GM12865 (cell line): ENCODE measurements at places on chromosomes 6 and 20.

DNA sequence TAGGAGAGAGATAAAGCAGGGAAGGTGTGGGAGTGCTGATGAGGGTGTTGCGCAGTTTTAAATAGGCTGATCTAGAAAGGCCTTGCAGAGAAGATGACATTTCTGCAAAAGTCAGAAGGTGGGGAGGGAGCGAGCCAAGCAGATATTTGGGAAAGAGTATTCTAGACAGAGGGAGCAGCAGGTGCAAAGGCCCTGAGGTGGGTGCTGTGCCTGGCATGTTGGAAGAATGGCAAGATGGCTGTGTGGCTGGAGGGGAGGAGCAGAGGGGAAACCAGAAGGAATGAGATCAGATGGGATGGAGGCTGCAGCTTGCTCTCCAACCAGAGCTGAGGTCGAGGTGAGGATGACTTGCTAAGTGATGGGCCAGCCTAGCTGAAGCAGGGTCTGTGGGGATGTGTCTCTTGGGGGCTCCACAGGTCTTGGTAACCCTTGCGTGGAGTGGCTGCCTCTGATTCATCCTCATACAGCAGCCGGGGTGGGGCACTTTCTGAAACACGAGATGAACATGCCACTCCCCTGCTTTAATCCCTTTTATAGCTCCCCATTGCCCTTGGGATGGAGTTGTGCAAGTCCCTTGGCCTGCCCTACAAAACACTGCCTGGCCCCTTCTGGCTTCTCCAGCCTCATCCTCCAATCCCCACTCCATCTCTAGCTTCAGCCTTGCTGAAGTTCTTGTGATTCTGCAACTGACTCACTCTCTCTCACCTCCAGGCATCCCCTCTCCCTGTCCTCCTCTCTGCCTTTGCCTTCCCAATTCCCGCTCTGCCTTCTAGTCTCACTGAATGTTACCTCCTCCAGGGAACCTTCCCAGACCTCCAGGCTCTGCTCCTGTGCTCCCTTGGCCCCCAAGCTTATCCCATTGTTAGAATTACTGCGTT is 94.1 kb downstream of the CDH22 start:
- DNase-seq = no peak

- DNase-seq = no peak
These were observed 34.0 kb upstream of the NXT1 start for GRCh38 chr20:23316626-23317025.

DNA sequence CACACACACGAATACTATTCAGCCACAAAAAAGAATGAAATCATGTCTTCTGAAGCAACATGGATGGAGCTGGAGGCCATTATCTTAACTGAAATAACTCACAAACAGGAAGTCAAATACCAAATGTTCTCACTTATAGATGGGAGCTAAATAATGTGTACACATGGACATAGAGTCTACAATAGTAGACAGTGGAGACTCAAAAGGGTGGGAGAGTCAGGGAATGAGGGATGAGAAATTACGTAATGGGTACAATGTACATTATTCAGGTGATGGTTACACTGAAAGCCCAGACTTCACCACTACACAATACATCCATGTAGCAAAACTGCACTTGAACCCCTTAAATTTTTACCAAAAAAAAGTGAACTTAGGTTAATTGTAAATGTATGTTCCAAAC is 160.4 kb downstream of the TASP1 start:
- DNase-seq = no peak

DNA sequence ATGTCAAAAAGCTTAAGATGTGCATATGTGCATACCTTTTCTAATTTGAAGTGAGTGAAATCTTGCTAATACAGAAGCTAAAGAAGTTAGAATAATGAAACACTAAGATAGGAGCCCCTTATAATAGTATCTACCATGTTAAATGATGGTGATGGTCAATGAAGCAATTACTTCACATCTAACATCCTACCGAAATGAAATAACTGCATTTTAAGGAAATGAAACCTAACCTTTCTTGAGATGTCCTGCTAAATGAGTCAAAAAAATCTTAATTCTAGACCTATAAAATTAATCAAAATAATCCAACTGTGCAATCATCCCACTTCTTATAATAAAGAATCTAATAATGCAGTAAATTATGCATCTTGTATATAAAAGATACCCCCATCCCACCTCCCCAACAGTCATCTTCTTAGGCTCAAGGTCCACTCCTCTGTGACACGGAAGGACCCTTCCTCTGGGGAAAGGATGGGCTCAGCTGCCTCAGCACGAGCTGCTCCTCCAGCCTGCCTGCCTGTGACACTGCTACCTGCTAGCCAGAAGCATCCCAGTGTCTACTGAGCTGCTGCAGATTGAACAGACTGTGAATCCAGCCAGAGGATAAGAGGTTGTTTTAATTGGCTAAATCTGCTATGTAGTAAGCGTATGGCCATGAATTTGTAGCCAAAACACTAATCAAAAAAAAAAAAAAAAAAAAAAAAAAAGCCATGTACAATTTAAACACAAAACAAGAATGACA is 129.6 kb upstream of the BEND3 start:
- no peak for DNase-seq

DNA sequence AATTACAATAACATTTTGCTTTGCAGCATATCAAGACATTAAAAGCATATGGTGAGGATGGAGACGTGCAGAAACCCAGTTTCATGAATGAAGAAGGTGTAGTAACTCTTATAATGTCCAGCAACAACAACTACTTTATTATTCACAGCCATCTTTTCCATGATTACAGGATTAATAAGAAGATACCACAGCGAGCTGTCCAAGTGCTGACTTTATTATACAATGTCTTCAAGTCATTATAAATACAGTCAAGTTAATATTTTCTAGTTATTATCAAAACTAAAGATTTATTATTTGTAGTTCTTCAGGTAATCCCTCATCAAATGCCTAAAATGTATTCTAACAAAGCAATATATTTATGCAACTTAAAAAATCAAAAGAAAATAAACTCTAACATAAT is 2.5 kb upstream of the KHDRBS2 start:
- DNase-seq = no peak

DNA sequence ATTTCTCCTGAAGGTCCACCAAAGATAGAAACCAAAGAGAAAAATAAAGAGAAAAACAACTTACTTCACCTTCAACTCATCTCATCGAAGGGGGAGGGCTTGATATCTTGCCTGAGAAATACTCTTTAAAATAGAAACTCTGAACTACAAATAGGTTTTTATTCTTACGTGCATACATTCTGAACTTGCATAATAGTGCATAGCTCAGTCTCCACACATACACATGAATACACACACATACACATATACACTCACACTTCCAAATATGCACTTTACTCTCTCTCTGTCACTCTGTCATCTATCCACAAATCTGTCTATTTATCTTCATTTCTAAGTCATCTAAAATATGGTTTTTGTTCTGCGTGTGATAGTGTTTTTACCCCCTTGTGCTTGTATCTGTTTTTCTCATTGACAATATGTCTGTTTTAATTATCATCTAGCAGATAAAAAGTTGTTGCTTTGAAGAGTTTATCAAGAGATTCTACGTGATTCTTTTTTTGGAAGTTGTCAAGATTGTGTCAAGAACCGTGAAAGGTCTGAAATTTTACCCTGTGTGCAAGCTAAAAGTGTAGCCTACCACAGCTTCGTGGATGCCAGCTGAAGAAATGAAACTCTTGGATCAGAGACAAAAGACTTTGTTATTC is 468.8 kb downstream of the EPM2A start:
- no peak for DNase-seq

GRCh38 chr20:36130390-36130789 is 24.1 kb upstream of the EPB41L1 start:
- DNase-seq = no peak

DNA sequence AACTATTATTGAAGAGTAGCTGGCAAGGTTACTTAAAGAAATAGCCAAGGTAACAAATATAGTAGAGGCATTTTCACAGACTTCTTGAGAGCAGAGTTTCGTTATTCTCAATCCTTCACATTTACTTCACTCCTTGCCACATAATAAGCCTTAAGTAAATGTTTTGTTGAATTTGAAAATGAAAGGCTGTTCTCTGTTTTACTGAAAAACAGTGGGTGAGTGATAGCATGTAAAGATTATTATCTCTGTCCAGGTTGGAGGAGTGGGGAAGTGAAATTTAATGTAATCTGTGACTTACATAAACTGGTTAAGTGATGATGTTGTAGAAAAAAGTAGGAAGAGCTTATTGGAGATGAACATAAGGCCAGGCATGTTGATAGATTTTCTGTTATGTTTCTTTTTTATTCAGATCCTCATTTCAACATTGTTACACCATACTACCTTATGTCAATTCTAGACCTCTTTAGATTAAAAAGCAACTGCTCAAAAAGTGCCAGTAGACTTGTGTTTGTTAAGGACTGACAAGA is 55.0 kb downstream of the QKI start:
- DNase-seq = no peak

- no peak for DNase-seq
These were observed 10.1 kb downstream of the HMGCLL1 start for GRCh38 chr6:55568808-55569439.

DNA sequence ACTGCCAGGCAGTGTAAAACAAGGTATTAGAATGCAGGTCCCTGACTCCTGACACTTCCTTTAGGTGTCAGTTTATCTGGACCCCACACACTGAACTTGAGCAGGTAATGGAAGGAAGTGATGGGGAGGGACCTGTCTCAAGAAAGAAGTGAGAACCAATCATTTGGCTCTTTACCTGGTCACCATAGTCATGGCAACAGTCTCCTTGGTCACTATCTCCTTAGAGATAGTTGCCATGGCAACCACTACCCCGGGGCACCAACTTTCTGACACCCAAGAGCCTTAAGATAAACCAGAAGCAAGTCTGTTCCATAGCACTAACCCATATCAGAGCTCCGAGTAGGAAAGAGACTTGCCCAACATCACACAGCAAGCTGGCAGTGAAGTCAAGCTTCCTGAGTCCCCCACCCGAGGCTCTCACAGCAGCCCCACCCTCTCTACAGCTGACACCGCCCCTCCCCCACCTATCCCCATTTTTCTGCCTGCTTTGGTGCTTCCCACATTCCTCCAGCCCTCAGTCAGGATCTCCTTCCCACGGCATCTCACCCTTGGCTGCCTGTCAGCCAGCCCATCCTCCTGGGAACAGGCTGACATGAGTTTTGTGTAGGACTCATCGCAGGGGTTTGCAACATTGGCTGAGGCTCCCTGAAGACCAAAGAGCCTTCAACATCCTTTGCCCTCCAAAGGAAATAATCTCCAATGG is 16.3 kb upstream of the HM13 start:
- peak; percentile 20 for DNase-seq

GRCh38 chr6:454148-454991 is 62.8 kb downstream of the IRF4 start:
- no peak for DNase-seq

- DNase-seq = peak; percentile 17
These were observed 172.0 kb downstream of the SCP2D1 start for GRCh38 chr20:18985551-18985950.

- DNase-seq = no peak
These were observed 38.6 kb downstream of the ATXN1 start for GRCh38 chr6:16722630-16723029.

- DNase-seq = peak; percentile 23
These were observed 174.0 kb downstream of the BCKDHB start for GRCh38 chr6:80280262-80281010.

DNA sequence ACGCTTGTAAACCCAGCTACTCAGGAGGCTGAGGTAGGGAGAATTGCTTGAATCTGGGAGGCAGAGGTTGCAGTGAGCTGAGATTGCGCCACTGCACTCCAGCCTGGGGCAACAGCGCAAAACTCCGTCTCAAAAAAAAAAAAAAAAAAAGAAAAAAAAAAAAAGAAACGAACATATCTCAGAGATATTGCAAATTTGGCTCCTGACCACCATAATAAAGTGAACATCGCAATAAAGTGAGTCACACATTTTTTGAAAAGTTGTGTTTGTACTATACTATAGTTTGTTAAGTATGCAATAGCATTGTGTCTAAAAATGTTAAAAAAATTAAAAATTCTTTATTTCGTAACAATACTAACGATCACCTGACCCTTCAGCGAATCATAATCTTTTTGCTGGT is 13.3 kb downstream of the RSPH9 start:
- DNase-seq = no peak

DNA sequence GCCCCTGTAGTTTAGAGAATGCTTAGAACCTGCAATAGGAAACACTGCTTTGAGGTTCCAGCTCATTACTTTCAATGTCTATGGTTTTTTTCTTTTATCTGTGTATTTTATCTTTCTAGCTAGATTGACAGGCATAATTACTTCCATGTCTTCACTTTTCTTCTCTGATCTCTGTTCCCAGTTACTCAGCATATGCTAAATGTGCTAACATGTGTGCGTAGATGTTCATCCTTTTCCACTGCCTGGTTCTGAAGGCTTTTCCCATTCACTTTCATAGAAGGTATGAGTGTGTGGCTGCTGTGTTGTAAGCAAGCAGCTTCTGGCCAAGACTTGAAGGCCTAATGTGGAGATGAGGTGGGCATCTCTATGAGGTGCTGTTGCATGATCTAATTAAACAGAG is 38.9 kb downstream of the FAXC start:
- no peak for DNase-seq

- DNase-seq = no peak
These were observed 59.5 kb downstream of the SCAF8 start for GRCh38 chr6:154792761-154793160.

GRCh38 chr6:110735666-110736065 is 79.6 kb downstream of the CDK19 start:
- no peak for DNase-seq

DNA sequence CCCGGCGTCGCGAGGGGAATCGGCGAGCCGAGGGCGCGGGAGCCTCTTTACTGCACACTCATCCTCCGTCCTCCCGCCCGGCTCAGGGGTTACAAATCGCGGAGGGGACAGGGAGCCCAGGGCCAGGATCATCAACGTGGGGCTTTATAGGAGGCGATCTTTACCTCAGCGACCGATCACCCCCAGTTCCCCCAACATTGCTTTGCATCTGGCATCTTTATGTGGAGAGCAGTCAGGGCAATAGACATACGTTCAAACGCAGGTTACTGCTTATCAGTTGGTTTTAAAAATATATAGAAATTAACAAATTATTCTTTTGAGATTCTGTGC is 634 bp downstream of the HSF2 start:
- no peak for DNase-seq

- no peak for DNase-seq
These were observed 8.4 kb downstream of the PTGIS start for GRCh38 chr20:49559411-49560081.
